ENCODE measurements at places on chromosomes 16 and 17. TPM values are rescaled to one million over a fixed set of nuclear protein-coding genes. Genes with fewer than 3 reads are reported as not detected.
A peak's percentile ranks its signal among the peaks of the same experiment; 100 is the strongest.

Gene TNFRSF17
- not detected for total RNA-seq

Gene SNN
- 27.3 TPM for total RNA-seq

Gene CDH15
- total RNA-seq, result not detected

Gene RNU2-1
- total RNA-seq, result 6,708 TPM

Gene RAB11FIP4
- 38.0 TPM for total RNA-seq

Gene MVD
- 96.1 TPM for total RNA-seq

Gene HOXB7
- total RNA-seq, result 0.87 TPM

Gene STX1B
- 1.7 TPM for total RNA-seq

Gene CES4A
- 10.5 TPM for total RNA-seq

- DNase-seq, result no peak
Observed at GRCh38 chr16:53654946-53655345, 48.7 kb downstream of the RPGRIP1L start.

- DNase-seq, result peak; percentile 22
Observed at GRCh38 chr16:67025210-67025550, 3.8 kb upstream of the CBFB start.

DNA sequence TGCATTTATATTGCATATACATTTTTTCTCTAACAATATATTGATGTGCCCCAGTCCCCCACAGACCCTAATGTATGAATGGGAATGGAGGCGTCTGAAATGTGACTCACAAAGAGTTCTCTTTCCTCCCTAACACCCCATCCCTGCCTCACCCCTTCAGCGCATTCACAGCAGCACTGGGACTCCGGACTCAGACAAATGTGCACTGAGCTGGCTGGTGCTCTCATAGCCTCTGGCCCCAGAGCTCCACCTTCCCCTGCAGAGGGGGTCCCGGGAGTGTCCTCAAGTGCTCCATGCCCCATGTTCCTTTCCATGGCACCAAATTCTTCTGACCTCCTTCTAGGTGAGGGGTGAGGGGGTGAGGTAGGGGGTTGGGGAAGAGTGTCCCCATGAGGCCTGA lies 20.6 kb downstream of the NPTX1 start:
- DNase-seq, result no peak

DNA sequence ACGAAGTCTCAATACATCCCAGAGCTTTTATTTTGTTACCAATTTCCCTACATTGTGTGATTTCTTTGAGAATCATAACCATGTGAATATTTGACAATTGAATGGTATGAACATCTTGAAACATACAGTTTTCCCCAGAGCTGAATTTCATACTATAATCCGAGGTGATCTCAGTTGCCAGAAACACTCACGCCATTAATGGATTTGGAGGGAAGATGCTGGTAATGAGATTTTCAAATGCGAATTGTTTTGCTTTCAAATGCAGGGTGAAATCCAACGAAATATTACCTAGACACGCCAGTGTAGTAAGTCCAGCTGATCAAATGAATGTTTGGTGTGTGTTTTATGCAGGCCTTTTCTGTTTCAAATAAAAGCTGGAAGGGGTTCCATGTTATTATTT lies 277.8 kb upstream of the CDH5 start:
- DNase-seq, result no peak

- DNase-seq, result no peak
Observed at GRCh38 chr16:51306116-51306515, 155.0 kb upstream of the SALL1 start.

- no peak for DNase-seq
Observed at GRCh38 chr16:83350481-83350880, 457.3 kb upstream of the HSBP1 start.

GRCh38 chr16:15979801-15980200 lies 30.4 kb downstream of the ABCC1 start:
- no peak for DNase-seq

- DNase-seq, result no peak
Observed at GRCh38 chr16:81349608-81350305, 35.0 kb downstream of the GAN start.

GRCh38 chr17:68749349-68750207 lies 148.4 kb upstream of the FAM20A start:
- DNase-seq, result no peak

DNA sequence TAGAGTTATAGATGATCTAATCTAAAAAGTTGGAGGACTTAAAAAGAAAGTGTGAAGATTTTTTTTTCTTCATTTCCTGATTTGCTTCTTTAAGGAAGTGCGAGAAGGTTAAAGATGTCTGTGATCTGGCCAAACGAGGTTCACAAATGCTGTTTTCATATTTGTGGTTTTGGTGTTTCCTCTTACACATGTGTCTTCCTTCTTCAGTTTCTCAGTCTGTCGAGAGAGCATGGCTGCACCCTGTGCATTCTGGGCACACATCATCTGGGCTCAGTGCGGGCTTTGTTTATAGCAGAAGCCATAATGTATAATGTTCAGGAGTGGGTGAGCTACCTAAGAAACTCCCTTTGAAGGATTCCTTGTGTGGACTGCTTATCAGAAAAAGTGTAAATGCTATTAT lies 260.4 kb upstream of the TBX2 start:
- peak; percentile 77 for DNase-seq

DNA sequence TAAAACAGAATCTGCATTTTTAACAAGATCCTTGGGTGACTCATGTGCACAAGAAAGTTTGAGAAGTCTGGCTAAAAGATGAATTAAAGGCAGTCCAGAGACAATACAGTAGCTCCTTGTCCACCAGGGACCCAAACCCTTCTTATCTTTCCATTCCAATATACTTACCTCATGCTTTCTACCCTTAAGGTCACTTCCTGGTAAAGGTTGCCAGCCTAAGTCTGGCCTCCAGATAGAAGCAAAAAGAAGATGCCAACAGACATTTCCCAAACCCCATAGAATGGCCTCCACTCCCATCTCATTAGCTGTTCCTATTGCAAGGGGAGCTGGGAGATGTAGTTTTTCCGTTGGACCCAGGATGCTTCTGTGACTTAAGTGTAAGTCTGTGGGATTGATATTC lies 101.4 kb upstream of the XYLT1 start:
- DNase-seq, result no peak

DNA sequence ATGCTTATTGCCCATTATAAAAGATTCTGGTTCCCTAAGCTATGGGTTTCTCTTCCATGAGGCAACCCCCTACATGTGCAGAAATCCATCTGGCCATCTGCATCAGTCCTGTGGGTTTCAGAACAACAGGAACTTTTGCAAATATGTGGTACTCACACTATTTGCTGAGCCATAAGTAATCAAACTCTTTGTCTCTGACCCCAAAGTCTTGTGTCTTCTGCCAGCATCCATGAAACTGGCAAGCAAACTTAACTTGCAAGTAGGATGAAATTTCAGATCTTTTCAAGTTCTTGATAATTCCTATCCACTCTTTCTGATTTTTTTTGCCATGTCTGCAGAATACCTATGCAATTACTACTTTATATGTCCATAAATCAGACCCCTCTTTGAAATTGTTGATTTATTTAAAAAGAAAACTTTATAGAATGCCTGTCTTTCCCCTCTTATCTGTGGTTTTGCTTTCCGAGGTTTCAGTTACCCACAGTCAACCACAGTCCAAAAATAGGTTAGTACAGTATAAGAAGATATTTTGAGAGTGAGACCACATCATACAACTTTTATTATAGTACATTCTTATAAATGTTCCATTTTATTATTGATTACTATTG lies 158.4 kb upstream of the IRX3 start:
- no peak for DNase-seq

DNA sequence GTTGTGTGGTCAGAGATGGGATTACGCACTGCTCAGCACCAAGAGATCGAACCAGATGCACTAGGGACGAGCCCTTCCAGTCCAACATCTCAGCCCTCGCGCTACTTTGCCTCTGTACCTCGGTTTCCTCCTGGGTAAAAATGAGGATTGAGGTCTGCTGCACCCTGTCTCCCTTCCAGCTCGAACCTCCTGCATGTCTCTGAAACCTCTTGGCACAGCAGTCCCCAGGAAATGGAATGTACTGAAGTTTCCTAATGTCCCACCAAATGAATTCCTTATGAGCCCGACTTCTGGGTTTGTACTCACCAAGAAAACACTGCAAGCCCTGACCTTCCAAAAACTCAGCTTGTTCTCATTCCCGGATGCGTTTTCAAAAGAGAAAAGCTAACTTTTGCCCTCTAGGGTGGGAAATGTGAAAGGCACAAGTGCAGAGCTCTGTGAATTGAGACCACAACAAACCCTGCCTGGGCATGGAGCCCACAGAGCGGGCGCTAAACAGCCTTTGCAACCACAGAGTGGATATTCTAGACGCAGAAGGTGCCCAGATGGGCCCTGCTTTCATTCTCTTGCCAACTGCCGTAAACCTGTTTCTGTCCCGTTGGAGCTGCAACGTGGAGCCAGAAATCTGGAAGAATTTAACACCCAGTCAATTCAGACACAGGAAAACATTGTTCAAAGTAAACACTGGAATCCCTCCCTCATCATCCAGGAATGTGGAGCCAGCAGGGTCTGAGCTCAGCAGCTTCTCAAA lies 10.3 kb downstream of the CDRT4 start:
- DNase-seq, result no peak

DNA sequence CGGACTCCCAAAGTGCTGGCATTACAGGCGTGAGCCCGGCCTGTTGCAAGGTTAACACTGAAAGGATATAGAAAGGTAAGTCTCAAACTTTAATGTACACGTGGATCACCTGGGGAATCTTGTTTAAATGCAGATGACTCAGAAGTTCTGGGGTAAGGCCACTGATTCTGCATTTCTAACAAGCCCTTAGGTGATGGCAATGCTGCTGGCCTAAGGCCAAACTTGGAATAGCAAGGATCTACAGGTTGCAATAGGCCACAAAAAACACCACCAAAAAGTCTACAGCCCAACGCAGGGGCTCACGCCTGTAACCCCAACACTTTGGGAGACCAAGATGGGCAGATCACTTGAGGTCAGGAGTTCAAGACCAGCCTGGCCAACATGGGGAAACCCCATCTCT lies 4.2 kb downstream of the CMTM4 start:
- DNase-seq, result no peak
